ENCODE measurements at places on chromosomes 2 and 18.

DNA sequence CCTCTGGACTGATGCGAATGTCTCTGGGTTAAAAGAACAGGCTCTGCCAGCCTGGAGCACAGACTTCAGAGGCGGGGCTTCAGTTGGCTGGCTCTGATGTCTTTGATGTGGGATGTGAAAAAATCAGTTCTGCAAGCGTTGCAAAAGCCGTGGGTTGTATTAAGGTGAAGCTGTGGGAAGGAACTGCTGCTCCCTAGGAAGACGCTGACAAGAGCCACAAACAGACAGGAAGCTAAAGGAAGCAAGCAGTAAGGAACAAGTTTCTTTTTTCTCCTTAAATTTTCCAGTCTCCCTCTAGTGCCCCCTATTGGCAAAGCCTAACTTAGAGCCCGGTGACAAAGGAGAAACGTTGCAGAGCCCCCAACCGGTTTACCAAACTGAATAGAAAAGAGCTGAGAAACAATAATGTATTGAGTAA, 239.0 kb downstream of the CCDC178 start:
- no peak for DNase-seq

DNA sequence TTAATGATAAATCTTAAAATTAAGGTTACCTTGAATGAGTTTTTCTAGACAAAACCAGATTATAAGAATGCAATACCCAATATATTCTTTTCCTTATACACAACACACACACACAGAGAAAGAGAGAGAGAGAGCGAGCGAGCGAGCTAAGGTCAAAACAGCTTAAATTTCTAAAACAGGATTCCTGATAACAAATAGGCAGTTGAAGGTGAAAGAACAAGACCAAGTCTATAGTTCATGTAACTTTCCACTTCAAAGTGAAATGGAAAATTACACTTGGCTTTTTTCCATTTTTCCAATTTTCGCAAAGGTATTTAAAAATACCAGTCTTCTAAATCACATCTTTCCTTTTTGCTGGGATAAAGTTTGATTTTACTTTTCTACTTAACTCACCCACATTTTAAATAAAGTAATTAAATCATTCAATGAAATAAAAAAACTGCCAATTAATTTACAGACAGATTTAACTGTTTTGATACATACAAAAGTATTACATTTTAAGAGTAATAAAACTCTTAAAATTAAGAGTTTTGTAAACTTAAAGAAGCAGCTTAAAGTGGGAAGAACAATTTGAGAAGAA, 98.8 kb downstream of the COBLL1 start:
- no peak for DNase-seq

- no peak for DNase-seq
Measured at GRCh38 chr2:105338020-105338385, 663 bp downstream of the C2orf49 start.

- no peak for DNase-seq
Measured at GRCh38 chr2:43221124-43221762, 5.2 kb downstream of the ZFP36L2 start.

DNA sequence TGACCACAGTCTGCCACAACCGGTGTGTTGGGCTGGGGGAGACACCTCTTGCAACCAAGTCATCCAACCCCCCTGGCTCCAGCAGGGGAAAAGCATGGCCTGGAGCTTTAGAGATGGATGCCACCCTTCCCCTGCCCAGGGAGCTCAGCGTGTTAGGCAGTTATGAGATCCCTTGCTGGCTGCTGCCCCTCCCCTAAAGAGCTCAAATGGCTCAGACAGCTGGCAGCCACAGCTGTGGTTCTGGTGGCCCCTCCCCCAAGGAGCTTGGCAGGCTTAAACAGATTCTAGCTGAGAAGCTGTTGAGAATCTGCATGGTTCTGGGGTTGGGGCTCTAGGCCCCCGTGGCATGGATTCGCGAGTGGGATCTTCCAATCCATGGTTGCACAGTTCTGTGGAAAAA, 64.7 kb downstream of the TEX51 start:
- no peak for DNase-seq

GRCh38 chr2:158457826-158458616, 1.3 kb downstream of the PKP4 start:
- peak; percentile 67 for DNase-seq

- DNase-seq, result peak; percentile 14
Measured at GRCh38 chr2:84849271-84849952, 31.5 kb downstream of the TRABD2A start.

DNA sequence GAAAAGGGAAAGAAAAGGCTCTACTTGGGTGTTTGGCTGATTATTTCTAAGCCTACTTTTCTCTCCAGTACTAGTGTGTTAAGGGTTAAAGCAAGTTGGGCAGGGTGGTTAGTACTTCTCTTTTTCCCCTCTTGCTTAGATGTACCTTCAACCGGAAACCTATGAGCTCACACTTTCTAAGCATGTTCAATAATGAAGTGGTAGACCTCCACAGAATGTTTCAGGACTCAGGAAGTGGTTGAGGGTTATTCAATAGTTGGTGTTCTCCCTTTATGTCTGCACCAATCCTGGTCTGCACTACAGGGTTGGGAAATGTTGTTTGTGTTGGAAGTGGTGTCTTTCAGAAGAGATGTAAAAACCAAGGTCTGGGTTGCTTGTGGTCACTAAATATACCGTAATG, 137.1 kb downstream of the ZEB2 start:
- no peak for DNase-seq

DNA sequence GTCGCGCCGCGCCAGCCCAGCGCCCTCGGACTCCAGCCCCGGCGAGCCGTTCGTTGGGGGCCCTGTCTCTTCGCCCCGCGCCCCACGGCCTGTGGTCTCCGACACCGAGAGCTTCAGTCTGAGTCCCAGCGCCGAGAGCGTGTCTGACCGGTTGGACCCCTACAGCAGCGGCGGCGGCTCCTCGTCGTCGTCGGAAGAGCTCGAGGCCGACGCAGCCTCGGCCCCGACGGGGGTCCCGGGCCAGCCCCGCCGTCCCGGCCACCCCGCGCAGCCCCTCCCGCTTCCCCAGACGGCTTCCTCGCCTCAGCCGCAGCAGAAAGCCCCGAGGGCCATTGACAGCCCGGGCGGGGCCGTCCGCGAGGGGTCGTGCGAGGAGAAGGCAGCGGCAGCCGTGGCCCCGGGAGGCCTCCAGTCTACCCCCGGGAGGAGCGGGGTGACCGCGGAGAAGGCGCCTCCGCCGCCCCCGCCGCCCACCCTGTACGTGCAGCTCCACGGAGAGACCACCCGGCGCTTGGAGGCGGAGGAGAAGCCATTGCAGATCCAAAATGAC, 1.4 kb downstream of the PHLPP1 start:
- DNase-seq, result peak; percentile 48

GRCh38 chr18:25805323-25805722, 285.1 kb downstream of the SS18 start:
- DNase-seq, result no peak

GRCh38 chr2:130834091-130834930, 2.4 kb upstream of the ARHGEF4 start:
- DNase-seq, result no peak

GRCh38 chr18:48783616-48784520, 166.9 kb downstream of the SMAD7 start:
- DNase-seq, result no peak

DNA sequence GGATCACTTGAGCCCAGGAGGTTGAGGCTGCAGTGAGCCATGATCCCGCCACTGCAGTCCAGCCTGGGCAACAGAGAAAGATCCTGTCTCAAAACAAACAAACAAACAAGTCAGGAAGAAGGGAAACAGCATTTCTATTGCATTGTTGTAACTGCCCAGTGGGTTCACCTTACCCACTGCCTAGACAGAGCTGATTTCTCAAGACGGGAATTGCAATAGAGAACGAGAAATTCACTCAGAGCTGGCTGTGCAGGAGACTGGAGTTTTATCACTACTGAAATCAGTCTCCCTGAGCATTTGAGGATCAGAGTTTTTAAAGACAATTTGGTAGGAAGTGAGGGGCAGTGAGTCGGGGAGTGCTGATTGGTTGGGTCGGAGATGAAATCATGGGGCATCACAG, 24.2 kb upstream of the RTTN start:
- no peak for DNase-seq

GRCh38 chr2:169975221-169975620, 148.0 kb downstream of the UBR3 start:
- DNase-seq, result no peak

DNA sequence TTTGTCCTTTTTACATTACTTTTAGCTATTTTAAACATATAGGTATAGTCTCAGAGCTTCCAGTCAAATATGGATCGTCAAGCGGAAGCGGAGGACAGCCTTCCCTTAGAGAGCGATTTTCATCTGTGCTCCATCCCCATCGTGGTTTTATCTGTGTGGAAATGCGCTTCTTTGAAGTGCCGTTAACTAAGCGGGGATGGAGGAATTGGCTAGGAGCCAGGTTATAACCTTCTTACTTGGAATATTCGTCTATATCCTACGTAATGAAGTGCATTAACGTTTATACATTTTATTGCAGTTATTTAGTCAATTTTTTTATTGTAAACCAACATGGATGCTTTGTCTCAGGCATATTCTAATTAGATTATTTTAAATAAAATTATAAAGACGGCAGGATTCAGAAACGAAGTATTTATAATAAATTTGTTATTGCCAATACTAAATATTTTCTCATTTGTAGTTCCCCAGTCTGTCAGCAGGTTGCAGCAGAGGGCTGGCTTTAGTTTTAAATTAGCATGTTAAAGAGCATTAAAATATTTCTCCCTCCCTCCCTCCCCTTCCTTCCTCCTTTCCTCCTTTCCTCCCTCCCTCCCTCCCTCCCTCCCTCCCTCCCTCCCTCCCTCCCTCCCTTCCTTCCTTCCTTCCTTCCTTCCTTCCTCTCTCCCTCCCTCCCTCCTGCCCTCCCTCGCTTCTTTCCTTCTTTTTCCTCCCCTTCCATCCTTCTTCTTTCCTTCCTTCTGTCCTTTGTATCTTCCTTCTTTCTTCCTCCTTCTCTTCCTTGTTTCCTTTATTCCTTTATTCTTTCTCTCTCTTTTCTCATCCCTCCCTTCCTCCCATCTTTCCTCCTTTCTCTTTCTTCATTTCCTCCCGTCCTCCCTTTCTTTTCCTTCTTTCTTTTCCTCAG, 80.6 kb upstream of the DOCK10 start:
- no peak for DNase-seq

- DNase-seq, result no peak
Measured at GRCh38 chr18:68865021-68865420, 67.1 kb downstream of the CCDC102B start.

DNA sequence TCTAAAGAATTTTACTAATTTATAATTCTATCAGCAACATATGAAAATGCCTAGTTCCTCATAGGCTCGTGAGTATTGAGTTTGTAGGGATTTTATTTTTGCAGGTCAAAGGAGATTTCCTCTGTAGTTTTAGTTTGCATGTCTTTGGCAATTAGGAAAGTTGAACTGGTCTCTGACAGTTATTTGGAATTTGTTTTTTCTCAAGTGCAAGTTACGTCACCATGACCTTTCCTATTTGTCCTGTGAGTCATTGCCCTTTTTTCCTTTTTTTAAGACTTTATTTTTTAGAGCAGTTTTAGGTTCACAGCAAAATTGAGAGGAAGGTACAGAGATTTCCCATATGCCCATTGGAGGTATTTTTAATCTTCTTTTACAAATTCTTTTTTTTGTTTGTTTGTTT, 29.0 kb downstream of the RAMP1 start:
- DNase-seq, result no peak

- no peak for DNase-seq
Measured at GRCh38 chr2:208153156-208153555, 7.2 kb upstream of the CRYGB start.

DNA sequence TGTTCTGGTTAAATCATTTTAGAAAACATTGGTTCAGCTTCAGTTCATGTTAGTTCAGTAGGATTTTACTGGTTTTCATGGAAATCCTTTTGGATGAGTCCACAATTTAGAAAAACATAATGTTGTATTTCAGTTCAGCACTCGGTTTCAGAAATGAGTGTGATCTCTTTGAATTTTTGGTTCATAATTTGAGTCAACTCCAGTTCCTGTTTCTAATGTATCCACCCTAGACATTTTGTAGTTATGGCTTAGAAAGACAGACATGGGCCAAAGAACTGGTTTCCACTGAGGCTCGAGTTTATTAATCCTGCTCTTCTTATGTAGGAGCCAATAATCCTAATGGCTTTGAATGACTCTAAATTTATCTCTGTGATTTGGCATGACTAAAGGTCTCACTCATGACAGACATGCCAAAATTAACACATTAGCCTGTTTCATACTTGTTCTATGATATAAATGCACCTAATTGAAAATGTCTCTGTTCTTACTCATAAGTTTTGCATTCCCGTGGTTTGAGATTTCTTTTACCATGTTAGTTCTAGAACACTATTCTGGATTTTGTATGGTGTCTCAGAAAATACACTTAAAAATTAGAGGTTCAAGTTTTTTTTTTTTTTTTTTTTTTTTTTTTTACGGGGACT, 82.3 kb upstream of the SPRED2 start:
- no peak for DNase-seq

- no peak for DNase-seq
Measured at GRCh38 chr2:166000401-166000800, 46.8 kb upstream of the TTC21B start.

- DNase-seq, result no peak
Measured at GRCh38 chr2:111071600-111072171, 49.0 kb upstream of the BCL2L11 start.

GRCh38 chr2:36489281-36489680, 108.7 kb downstream of the FEZ2 start:
- no peak for DNase-seq

DNA sequence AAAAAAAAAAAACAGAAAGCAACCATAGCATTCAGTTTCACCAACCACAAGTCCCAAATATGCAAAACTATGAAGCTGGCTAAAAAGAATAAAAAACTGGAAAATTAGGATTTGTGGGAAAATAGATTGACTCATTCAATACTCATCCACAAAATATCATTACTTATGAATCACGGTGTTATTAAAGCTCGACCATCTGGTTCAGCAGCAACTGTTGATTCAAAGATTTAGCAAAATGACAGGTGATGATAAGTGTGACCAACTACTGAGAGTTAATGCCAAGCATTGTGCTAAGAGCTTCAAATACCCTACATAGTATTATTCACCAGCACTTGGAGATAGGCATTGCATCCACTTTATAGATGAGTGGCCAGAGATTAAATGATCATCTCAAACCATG, 26.2 kb upstream of the XDH start:
- DNase-seq, result no peak

- DNase-seq, result no peak
Measured at GRCh38 chr2:95058989-95059641, 33.6 kb downstream of the MAL start.

GRCh38 chr18:56473400-56474024, 164.9 kb downstream of the TXNL1 start:
- DNase-seq, result no peak
